ENCODE measurements at places on chromosomes 5 and 9.
A peak's percentile ranks its signal among the peaks of the same experiment; 100 is the strongest.

DNA sequence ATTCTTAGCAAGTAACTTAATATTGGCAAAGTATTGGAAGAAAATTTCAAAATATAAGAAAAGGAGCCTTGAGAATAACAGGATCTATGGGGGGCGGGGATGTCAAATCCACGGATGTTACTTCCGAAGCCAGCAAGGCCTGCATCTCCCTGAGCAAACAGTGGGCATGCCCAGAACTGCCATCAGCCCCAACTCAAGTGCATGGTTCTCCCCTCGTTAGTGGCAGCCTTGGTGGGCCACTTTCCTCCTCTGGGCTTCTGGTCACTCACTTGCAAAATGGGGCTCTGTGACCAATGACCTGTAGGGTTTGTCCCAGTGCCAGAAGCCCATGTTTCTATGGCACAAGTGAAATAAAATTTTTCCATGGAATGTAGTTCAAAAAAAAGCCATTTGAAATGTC lies 27.2 kb upstream of the MED10 start:
- DNase-seq, result no peak

DNA sequence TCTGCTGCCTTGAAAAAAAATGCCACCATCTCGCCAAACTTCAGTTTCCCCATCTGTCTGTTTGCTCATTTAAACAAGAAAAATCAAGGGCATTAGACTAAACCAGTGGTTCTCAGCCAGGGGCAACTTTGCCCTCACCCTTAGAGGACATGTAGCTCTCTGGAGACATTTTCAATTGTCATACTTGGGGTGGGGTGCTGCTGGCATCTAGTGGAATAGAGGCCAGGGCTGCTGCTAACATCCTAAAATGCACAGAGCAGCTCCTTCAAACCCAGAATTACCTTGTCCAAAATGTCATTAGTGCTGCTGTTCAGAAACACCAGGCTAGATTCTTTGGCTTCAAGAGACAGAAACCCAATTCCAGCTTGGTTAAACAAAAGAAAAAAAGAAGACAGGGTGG lies 71.1 kb upstream of the FOXE1 start:
- DNase-seq, result no peak

- no peak for DNase-seq
Observed at GRCh38 chr9:89591274-89592212, 13.3 kb upstream of the GADD45G start.

DNA sequence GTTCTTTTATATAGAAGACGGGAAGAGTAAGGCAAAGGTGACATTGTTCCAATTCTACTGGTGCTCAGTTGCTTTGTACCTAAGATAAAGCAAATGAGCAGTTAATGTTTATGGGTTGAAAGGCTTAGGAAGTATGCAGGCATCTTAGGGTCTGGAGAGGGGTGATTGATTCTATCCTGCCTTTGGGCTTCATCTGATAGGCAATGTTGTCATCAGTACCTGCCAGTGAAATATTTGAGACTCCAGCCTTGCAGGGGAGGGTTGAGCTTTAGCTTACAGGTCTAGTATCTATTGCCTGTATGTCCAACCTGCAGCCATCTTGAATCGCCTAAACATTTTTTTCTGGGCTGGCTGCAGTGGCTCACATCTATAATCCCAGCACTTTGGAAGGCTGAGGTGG lies 13.8 kb upstream of the CTSV start:
- DNase-seq, result no peak

GRCh38 chr5:122124766-122125165 lies 4.6 kb upstream of the ZNF474 start:
- DNase-seq, result no peak

GRCh38 chr9:6575324-6576034 lies 70.0 kb downstream of the GLDC start:
- DNase-seq, result no peak

DNA sequence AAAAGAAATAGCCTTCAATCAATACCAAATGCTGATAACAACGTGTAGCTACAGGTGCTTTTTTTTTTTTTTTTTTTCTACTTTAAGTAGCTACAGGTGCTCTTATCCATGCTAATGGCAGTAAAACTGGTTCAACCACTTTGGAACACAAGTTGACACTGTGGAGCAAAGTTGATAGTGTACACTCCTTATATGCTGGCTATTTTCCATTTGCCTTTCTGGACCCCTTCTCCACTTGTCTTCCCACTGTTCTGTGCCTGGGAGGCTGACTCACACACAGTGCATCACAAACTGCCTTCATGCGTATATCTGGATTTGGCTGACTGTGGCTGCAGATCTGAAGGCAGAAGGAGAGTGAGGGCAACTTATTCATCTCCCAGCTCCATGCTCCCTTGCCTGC lies 247.9 kb downstream of the MSX2 start:
- no peak for DNase-seq

DNA sequence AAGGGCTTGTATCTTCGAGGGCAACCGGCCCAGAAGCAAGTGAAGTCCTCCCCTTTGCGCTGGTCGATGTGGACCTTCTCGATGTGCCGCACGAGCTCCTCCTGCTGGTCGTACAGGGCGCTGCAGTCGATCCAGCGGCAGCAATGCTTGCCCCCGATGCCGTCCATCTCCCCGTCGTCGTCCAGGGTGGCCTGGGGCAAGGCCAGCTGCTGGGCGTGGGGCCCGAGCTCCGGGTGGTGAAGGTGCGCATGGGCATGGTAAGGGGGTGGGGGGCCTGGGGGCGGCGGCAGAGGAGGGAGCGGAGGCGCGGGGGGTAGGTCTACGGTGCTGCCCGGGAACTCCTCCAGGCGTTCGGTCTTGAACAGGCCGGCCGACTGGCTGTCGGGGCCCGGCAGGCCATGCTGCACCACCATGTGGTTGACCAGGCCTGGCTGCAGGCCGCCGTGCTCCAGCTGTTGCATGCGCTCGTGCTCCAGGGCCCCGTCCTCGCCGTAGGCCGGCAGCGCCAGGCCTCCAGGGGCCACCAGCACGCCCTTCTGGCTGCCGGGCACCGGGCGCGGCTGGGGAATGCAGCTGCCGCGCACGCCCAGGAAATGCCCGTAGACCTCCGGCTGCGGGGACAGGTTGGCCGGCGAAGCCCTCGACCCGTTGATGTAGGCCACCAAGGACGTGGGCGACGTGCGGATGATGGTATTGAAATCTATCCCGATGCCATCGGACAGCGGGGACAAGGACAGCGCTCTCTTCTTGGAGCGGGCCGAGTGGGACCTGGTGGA lies 181.8 kb downstream of the GLIS3 start:
- DNase-seq, result no peak

DNA sequence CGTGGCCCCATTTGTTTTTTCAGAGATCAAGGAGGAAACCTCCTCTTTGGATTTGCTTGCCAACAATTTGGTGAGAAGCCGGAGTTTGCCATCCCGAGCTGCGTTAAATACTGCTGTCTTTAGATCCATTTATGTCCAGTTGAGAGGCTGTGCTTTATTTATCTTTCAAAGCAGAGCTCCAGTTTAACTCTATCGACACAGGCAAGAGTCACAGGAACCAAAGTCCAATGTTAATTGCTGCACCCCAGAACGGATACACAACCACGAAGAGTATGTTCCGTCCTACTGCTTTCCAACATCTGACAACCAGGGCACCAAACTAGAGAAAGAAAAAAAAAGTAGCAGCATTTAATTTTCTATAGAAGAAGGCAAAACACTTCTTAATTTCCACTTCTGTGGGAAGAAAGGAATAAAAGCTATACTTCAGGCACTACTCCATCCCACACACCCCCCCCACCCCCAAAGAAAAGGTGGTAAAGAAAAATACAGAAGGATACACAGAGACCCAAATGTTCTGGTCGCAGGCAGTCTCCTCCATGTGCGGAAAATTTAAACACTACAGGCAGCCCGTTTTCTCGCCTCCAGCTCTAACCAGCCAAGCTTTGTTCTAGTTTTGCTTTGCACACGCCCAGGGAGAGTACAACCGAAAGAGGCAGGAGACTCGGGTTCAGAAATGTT lies 1.1 kb downstream of the FEM1C start:
- DNase-seq, result peak; percentile 62

DNA sequence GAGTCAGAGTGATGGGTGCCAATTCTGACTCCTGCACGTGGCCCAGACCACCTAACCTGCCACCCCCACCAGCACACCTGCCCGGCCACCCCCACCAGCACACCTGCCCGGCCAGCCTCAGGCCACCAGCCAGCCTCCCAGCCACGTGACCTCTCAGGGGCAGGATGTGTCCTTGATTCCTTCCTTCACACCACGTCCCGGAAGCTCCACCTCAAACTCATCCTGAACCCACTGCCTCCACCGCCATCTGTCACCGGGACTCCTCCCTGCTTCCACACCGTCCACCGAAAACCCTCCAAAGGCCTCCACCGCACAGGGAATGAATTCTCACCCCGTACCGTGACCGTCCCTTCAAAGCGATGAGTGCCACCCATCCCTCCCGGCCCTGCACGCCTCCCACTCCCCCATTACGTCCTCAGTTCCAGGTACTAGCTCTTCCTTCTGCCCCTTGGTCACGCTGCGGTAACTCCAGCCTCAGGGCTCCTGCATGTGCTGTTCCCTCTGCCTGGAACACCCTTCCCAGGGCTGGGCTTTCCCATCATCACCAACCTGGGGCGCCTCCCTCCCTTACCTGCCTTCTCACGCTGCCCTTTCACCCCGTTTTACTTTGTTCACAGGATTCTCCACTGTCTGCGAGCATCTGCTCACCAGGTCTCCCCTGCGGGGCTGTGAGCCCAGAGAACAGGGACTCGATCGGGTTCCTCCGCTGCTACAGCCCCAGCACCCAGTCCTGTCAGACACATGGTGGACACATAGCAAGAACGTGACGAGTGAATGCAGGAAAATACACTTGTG lies 82.9 kb downstream of the ADAMTS2 start:
- no peak for DNase-seq

- DNase-seq, result no peak
Observed at GRCh38 chr5:80437326-80437725, 29.5 kb downstream of the ZFYVE16 start.

GRCh38 chr5:32589942-32590869 lies 4.8 kb downstream of the SUB1 start:
- no peak for DNase-seq

DNA sequence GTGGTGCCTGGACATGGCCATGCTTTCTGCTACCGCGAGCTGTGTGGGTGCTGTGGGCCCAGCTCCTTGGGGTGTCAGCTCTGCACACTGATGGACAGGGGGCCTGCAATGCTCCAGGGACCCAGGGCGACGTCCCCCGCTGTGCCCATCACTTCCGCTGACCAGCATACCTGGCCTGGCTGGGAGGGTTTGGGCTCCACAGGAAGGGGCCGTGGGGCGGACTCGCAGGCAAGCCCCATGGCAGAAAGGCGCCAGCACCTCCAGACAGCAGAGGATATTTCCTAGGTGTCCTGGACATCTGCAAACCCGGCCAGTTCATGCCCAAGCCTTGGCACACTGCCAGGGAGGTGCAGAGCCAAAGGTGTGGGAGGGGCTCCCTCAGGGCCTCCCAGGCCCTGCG lies 295.8 kb upstream of the IRX4 start:
- DNase-seq, result peak; percentile 60

DNA sequence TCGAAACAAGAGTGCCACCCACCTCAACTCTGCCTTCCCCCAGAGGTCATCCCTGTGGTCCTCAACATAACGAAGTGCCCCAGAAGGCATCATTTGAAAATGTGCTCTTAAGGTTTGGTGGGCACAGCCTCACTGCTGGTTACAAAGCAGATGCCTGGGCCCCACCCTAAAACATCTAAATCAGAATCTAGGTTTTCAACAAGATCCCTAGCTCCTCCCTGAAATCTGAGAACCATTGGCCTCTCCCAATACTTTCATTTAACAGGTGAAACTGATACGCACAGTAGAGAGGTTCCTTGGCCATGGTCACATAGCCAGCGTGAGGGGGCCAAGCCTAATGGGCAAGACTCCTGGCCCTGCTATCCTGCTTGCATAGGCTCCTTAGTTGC lies 376.2 kb upstream of the CLINT1 start:
- DNase-seq, result no peak

DNA sequence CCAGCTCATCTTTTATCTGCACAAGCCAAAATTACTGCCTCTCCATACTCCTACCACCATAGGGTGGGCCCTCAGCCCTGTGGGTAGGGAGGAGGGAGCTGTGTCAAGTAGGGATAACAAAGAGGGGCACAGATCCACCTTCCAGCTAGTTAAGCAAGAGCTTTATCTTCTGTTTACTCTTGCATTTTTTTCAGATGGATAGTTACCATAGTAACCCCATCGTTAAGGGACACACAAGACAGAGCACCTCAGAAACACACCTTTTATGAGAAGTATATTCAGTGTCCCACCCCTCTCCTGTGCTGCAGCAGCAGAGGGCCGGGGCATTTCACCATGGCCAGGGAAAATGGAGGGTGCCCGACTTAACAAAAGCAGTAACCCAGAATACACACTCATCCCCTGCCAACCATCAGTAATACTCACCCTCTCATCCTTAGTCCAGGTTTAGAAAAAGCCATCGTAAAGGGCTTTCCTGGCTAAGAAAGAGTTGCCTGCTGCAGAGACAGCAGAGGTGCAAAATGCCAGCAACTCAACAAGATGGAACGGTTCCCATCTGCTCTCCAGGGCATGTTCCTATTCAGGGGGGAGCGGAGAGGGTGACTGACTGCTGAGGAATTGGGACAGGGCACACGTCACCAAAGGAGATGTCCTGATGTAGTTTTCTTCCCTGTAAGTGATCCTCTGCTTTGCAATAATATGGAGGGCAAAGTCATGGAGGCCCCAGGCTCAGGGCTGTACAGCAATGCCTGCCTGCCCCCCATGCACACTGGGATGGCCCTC lies 25.1 kb downstream of the MACROH2A1 start:
- no peak for DNase-seq
